GM04504 (cell line): ENCODE measurements at places on chromosomes 4 and X.

GRCh38 chrX:16205840-16206239, 38.6 kb downstream of the MAGEB17 start:
- no peak for DNase-seq

DNA sequence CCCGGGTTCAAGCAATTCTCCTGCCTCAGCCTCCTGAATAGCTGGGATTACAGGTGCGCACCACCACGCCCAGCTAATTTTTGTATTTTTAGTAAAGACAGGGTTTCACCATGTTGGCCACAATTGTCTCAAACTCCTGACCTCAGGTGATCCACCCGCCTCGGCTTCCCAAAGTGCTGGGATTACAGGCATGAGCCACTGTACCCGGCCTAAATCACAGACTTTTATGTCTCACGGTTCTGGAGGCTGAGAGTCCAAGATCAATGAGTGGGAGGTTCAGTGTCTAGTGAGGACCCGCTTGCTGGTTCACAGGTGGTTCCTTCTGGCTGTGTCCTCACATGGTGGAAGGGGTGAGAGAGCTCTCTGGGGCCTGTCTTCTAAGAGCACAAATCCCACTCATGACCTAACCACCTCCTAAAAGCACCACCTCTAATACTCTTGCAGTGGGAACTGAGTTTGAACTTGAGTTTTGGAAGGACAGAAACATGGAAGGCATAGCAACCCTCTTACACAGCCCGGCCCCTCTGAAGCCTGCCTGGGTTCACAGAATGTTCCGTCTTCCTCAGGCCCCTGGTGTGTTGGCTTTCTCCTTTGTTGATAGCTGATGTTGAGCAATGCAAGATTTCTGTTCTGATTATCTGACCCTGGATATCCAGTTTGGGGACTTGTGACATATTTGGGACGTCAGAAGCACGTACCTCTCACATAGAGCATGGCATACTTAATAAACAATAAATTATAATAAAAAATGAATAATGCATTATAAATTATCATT, 1.9 kb upstream of the AKAP17A start:
- no peak for DNase-seq

- peak; percentile 25 for DNase-seq
Measured at GRCh38 chr4:174314770-174315169, 31.1 kb downstream of the CEP44 start.

DNA sequence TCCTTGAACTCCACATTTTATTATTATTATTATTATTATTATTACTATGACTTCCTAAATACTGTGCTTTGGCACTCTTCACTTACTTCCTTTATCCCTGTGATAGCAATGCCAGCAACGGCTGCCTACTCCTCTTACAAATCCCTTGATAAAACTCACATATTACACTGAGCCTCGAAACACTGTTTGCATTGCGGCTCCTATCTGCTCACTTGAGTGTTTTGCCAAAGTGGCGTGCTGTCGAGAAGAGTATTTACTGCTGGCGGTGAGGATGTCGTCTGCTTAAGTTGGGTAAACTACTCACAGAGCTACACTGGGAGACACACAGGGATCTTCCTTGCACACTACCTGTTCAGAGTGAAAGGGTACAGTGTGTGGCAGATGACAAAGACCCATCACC, 143.4 kb upstream of the VCX3A start:
- no peak for DNase-seq

DNA sequence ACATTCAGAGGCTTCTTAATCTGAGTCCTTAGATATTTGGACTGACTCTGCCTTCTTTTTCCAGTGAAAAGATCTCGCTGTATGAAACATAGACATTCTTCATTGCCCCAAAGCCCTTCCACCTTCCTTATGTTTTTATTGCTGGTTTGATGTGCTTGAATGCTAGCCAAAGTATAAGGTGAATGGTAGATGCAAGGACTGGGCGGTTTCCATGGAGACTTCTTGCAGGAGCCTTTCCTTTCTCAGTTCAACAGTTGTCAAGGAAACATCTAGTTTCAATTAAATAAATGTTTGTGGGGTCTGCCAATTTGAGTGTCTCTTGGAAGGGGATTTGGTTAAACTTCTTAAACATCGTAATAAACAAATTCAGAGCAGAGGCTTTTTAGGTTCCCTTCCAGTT, 46.0 kb downstream of the REPS2 start:
- no peak for DNase-seq

GRCh38 chr4:90580326-90580725, 453.1 kb downstream of the CCSER1 start:
- no peak for DNase-seq

DNA sequence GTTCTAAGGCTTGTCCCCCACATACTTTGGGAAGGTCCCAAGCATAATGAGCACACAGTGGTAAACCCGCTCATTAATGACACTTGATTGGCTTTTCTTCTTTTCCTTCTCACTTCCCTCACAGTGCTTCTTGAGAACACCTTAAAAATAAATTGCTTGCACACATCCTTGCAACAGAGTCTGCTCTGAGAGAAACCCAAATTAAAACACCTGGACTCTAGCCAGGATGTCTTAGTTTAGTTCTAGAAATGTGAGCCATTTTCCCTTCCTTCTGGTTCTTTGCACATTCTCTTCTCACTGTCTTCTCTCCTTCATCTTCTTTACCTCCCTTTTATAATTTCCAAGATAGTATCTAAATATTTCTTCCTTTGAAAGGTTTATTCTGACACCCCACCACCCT, 35.3 kb upstream of the COX7B2 start:
- no peak for DNase-seq

DNA sequence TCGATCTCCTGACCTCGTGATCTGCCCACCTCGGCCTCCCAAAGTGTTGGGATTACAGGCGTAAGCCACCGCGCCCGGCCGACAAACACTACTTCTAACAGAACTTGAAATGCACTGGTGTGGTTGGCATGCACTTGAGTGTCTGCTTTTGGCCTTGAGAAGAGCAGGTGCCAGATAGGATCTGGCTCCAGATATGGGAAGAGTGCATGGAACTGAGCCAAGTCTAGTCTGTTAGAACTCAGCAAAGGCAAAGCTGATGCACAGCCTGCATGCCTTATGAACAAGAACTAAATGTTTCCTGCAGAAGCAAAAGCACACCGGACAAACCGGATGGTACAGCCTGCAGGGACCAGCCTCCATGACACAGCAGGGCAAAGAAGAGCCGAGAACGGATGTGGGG, 35.1 kb upstream of the TBL1X start:
- no peak for DNase-seq

GRCh38 chr4:53557669-53558064, 33.6 kb downstream of the LNX1 start:
- no peak for DNase-seq

- no peak for DNase-seq
Measured at GRCh38 chr4:105458001-105458400, 15.9 kb downstream of the PPA2 start.

GRCh38 chrX:150358651-150359050, 4.5 kb upstream of the MAMLD1 start:
- no peak for DNase-seq

GRCh38 chr4:173520921-173521466, 9.0 kb downstream of the HAND2 start:
- no peak for DNase-seq

DNA sequence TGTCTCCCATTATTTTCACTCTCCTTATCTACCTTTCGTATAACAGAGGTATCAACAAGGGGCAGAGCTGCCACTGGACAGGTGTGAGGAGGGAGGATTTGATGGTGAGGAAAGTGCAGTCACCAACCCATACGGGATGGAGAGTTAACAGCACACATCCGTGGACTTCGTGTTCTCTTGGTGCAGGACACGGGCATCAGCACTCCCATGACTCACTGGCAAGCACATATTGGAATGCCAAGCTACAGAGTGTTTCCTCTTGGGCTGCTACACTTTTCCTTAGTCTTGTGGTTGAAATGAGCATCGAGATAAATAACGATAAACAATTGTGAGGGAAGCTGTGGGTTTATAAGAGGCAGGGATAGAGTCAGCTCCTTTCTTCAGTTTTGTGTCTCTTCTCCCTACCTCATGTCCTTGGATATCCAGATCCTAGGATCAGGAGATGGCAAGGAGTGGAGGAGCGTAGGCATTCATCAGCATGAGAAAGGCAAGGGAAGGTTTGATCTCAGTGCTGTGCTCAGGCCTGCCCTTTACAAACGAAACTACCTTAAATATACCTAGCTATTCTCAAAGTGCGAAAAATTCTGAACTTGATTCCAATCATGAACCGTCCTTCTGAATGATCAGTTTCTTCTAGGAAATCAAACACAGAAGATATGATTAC, 96.3 kb downstream of the ZNF827 start:
- DNase-seq, result no peak

- no peak for DNase-seq
Measured at GRCh38 chr4:100986360-100986868, 360.9 kb downstream of the PPP3CA start.

- DNase-seq, result no peak
Measured at GRCh38 chrX:16319929-16320328, 152.6 kb downstream of the MAGEB17 start.

GRCh38 chr4:121791481-121791880, 9.6 kb upstream of the EXOSC9 start:
- peak; percentile 62 for DNase-seq

GRCh38 chr4:155077452-155078229, 130.8 kb upstream of the NPY2R start:
- no peak for DNase-seq

DNA sequence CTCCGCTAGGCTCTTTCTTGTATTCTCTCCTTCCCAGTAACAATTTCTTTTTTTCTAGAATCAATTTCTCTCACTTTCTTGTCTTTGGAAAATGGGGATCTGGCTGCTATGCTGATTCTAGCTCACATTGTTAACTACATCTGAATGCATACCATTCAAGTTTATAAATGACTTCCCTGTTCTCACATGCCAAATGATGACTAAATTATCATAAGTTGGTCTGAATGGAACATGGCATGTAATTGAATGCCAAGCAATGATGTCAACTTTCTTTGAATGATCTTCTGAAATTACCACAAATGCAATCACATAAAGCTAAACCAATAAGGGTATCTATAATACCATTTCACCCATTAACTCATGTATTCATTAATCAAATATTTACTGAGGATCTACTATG, 2.7 kb upstream of the ITM2A start:
- no peak for DNase-seq

DNA sequence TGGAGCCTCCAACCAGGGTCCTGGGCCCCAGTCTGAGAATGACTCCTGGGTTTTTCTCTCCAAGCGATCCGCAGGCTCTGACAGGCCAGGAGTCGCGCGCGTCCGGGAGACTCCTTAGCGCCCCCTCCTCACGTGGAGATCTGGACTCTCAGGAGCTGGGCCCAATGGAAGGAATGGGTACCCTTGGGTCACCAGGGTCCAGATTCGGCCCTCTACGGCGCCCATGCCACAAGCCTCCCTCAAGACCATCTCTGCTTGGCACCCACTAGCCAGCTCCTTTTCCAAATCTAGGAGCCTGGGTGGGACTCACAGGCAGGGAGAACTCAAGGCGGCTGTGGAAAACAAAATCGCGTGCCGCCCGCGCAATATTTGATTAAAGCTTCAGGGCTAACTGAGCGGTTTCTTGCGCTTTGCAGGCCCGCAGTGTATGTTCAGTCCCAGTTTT, 7.1 kb downstream of the HAND2 start:
- no peak for DNase-seq

DNA sequence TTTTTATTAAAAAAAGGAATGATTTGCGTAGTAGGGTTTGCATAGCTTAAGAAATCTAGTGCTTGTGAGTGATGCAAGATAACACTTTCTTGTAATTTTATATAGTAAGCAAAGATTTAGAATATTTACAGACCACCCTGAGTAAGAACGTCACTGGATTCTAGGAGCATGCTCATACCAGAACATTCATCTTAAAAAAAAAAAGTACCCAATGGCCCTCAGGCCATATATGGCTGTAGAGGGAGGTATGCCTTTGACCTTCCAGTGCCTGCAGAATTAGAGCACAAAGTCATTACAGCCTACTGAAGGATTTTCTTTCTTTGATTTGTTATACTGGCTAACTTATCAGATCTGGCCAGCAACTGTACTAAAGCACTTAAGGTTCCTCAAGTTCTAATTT, 236.3 kb upstream of the GYPA start:
- no peak for DNase-seq

- DNase-seq, result no peak
Measured at GRCh38 chr4:81635739-81636138, 164.0 kb upstream of the RASGEF1B start.

GRCh38 chrX:11105080-11105479, 6.1 kb upstream of the HCCS start:
- DNase-seq, result no peak

DNA sequence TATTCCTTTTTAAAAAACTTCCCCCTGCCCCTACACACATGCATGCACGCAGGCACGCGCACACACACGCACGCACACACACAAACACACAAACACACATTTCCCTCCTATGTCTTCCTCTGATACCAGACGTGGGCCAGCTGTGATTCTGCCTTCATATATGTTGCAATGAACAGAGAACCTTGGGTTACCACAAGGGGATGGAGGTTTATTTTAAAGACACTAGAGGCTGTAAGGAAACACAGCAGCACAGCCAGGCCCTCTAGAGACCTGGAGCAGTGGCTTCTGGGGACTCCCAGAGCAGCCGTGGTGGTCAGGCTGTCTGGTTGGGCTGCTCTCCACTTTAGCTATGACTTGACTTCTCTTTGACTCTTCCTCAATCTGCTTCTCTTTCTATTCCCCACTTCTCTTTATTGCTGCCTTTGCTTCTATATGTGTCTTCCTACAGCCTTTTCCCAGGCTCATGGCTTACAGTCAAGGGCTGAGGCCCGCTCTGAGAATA, 3.2 kb upstream of the TLR10 start:
- no peak for DNase-seq

DNA sequence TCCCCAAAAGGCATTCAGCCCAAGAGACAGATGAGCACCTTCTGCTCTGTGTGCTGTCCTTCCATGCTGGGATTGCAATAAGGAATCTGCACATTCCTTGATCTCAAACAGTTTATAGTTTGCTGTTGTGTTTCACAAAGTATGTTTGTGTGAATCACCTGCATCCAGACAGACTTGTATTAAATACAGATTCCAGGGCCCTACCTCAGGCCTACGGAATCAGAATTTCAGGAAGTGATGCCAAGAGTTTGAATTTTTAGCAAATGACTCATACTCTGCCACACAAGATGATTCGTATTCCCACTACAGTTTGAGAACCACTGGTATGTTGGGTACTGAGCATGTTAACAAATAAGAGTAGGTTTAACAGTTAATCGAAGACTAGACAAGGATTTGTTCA, 7.0 kb downstream of the VAMP7 start:
- peak; percentile 28 for DNase-seq

DNA sequence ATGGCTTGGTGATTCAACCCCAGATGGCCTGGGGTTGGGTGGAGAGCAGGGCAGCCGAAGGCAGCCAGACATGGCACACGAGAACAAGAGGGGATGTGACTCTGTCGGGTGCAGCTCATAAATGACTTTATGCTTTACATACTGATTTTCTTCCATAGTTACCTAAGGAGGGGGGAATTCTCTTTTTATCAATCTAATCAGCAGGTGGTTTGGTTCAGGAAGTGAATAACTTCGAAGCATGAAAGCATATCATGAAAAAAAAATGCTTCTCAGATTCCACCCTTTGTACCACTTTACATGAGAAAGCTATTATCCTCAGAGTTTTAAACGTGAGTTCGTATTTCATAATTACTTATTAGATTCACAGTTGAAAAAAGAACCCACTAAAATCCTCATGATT, 908.9 kb upstream of the LCORL start:
- DNase-seq, result no peak
